ENCODE measurements at places on chromosomes 5 and 9.

GRCh38 chr9:105295201-105295550, 50.7 kb downstream of the SLC44A1 start:
- no peak for DNase-seq

DNA sequence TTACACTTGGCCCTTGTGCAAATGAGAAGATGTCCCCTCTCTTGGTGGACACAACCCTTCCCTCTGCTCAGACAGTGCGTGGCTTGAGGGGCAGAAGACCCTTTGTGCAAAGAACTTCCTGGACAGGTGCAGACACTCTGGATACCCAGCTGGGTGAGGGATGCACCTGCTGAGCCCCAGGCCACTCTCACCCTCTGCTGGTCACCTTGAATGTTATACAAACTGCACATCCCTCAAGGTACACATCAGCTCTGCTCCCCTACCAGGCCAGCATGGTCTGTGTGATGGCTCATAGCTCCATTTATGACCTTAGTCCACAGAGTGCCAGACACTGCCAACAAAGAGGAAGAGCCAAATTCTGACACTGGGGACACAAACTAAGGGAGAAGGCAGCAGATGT, 3.1 kb upstream of the DIRAS2 start:
- no peak for DNase-seq

DNA sequence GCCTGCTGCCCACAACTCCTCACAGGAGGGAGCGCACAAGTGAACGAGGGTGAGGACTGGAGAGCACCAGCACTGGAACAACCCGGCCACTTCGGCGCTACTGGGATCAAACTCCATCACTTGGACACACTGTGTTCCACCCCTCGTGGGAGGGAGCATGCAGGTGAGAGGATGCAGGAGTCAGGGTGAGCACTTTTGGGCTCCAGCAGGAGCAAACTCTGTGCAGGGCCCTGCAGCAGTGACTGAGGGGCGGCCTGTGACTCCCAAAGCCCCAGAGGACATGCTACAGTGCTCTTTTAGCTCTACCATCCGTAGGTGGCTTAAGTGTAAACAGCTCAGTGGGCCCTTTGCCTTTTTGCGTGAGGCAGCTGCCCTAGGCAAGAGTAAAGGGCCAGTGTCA, 4.4 kb upstream of the MOCS2 start:
- DNase-seq = no peak

- DNase-seq = no peak
These were observed 77.0 kb upstream of the SMIM32 start for GRCh38 chr5:136269973-136270372.

- DNase-seq = no peak
These were observed 94.0 kb downstream of the MSX2 start for GRCh38 chr5:174818430-174818829.

- no peak for DNase-seq
These were observed 428.8 kb downstream of the SH3GL2 start for GRCh38 chr9:18007621-18008020.

- DNase-seq = no peak
These were observed 142.7 kb upstream of the PHYKPL start for GRCh38 chr5:178375348-178375747.

- DNase-seq = no peak
These were observed 108.0 kb upstream of the PTGER4 start for GRCh38 chr5:40571729-40572128.

DNA sequence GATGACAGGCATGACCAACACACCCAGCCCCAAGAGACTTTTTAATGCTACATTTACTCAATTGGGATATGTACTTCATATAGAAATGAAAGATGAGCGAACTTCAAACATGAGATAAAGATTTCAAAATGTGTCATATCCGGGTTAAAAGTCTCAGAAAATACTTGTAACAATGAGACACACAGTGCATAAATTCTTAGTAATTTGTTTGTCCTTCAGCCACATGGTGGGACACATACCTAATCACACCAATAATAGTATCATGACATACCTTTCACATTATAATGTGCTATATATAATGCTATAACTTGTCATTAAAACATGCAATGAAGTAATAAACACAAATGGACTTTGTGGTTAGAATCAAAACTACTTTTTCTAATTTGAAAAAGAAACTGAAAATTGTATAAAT, 204.7 kb upstream of the RFX3 start:
- no peak for DNase-seq

- DNase-seq = no peak
These were observed 114.0 kb downstream of the ADAMTS2 start for GRCh38 chr5:179231309-179231708.

GRCh38 chr5:119333421-119333851, 22.4 kb upstream of the TNFAIP8 start:
- no peak for DNase-seq

- DNase-seq = no peak
These were observed 209.7 kb upstream of the KLF4 start for GRCh38 chr9:107699231-107699630.

GRCh38 chr5:171711571-171711970, 74.0 kb upstream of the SMIM23 start:
- DNase-seq = no peak

DNA sequence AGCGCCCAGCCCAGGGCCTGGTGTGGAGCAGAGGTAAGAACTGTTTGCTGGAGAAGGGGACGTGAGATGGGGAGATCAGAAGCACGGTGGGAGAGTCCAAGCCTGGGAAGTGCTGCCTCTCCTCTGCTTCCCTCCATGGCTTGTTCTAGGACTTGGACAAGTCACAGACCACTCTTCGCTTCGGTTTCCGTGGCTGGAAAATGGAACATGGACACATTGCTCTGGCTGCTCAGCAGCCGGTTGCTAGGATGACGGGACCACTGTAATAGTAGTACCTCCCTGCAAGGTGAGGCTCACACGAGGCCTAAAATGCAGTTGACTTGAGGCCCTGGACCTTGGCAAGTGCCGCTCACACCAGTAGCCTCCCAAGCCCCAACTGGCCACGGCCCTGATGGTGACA, 175.8 kb upstream of the FSTL4 start:
- no peak for DNase-seq

DNA sequence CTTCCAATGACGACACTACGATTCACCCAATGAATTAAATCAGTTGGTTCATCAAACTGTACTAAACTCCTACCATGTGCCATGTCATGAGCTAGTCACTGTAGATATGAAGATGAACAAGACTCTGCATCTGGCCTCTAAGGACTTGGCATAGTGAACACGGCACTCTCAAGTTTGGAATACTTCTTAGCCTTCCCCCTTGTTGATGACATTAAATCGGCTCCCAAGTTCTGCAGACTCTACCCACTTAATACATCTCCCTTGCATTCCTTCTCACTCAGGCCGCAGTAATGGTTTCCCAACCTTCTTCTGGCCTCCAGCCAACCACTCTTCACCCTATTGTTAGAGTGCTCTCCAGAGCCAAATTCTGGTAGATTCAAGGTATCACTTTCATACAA, 184.7 kb downstream of the MAPKAP1 start:
- DNase-seq = no peak

DNA sequence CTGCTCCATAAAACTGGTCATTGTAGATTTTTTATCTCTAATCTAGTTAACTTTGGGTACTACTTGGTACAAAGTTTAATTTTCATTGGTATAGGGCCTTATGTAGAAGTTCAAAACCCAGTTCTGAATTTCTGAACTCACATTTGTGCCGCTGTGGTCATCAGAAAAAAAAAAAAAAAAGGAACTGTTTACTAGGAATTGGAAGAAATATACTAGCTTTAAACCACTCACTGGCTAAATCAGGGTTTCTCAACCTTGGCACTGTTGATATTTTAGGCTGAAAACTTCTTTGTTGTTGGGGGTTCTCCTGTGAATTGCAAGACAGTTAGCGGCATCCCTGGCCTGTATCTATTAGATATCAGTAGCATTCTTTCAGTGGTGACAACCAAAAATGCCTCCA, 4.1 kb upstream of the ZFYVE16 start:
- no peak for DNase-seq

DNA sequence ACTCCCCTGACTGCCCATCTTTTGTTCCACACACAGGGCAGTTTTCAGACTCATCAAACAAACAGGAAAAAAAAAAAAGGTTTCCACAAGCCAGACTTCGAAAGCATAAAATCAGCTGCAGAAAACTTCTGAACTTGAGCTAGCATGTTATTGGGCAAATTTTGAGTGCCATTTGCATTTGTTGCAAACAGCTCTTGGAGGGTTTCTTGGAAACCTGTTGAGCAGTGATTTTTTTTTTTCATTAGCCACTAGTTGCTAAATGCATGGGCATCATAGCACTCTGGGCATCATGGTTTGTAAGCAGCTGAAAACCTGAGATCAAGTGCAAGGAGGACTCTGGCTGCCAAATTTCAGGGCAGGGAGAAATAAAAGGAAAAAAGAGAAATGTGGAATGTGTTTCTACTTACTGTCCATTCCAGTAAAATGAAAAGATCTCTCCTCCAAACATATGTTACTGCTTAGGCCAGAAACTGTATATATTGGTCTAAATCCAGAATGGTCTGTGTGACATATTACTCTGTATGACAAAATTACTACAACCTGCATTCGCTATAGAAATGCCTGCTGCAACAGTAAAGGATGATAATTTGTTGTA, 85.2 kb upstream of the SMIM23 start:
- no peak for DNase-seq

GRCh38 chr5:38755181-38755580, 90.6 kb upstream of the OSMR start:
- DNase-seq = no peak

DNA sequence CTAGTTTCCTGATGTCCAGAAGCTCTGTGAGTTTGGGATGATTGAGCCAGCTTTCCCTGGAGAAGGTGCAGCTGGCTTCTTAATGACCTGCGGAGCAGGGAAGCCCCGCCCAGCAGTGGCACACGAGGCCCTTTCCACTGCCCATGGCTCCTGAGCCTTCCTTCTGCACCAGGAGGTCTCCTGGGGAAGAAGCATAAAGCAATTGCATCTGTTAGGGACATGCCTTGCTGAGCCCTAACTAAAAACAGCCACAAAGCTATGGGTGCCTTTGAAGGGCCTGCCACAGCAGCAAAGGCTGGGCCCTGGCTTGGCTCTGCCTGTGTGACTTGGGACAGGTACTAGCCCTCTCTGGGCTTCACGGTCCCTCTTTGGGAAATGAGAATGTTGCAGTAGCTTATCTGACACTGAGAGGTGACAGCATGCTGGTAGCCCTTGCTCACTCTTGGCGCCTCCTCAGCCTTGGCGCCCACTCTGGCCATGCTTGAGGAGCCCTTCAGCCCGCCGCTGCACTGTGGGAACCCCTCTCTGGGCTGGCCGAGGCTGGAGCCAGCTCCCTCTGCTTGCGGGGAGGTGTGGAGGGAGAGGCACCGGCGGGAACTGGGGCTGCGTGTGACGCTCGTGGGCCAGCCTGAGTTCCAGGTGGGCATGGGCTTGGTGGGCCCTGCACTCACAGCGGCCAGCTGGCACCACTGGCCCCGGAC, 218.4 kb downstream of the FSTL4 start:
- DNase-seq = no peak

DNA sequence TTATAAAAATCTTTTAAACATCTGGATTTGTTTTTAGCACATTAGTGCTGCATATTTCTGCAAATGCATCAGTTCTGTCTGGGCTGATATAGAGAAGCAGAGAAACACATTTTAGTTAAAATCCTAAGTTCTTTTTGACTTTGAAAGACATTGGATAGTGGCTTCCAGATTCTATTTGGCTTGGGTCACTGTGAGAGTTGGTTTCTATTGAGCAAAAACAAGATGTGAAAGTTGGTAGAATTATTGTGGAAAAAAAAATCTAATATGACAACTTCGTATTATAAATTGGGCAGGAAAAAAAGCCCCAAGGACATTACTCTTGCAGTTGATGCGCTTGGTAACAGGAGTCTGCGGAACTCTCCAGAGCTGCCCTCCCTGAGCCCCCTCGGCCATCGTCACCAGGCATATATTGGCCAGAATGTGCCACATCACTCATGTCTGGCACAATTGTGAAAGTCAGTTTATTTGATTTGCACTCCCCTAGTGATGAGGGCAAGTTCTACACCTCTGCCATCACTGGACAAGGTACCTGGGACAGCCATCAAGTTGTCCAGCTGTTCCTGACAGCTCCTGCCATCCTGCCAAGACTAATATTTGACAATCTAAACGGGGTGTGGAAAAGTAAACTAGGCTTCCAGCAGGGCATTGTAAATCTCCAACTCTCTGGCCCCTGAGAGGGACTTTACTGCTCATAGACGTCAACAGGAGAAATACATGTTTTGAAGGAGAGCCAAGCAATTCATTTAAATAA, 334.5 kb downstream of the TENT4A start:
- DNase-seq = no peak

DNA sequence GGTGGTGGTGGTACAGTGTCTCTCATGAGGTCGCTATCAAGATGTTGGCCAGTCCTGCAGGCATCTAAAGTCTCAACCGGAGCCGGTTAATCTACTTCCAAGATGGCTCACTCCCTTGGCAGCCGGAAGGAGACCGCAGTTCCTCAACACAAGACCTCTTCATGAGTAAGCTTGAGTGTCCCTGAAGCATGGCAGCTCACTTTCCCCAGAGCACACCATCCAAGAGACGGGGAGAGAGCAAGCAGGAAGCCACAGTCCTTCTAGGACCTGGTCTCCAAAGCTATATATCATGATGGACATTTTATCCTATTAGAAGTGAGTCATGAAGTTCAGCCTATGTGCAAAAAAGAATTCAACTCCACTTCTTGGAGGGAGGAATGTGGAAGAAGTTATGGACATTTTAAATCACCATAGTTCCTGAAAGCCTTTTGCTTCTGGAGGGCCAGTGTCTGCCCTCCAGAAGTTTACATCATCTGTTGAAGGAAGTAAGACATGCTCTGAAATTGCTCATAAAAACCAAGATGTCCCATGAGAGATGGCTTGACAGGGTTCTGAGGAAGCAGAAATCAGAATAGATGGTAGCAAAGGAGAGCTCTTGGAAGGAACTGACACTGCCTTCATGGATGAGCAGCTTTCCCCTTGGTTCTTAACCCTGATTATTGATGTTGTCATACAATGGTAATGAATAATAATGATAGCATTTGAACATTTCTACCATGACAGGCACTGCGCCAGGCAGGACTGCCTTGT, 21.3 kb downstream of the GALNT10 start:
- no peak for DNase-seq

DNA sequence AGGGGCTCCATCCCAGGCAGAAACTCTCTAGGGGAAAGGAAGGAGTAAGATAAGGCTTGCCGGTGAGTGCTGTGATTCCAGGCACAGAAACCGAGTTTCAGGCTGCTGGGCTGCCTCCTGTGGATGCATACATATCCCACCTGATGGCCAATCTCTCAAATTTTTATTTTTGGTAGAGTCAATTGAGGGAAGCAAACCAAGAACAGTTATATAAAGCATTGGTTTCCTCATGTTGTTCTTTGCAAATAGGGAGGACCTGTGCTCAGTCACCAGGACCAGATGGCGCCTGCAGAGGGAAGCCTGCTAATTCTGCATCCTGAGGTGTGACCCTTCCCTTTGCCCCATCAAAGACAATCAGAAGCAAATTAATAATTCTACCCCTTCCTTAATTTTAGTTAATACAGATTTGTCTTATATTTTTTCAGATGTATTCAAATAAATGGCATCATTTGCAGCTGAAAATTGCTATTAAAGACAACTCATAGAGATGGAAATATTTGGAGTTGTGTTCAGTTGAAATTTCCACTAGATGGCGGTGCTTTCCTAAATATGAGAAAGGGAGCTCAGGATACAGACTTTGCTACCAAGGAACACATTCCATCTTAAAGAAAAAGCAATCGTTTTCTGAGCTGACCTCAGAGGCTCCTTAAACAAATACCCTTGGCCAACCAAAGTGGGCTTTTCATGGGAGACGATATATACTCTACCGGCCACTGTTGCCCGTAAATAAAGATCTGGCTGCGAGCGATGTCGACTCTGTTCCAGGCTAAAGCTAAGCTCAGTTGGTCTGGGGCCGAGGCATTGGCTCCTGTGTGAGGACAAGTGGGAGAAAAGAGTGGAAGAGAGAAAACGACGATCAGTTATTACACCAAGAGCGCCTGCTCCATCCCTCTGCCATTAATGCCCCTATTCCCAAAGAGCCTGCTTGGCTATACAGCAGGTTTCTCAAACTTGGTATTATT, 225.7 kb upstream of the KLF9 start:
- DNase-seq = no peak

Measured in activated CD4-positive, CD25-positive, alpha-beta regulatory T cell treated with anti-CD3 and anti-CD28 coated beads, Interleukin-2, amount 50 U/mL, for 72 hours (primary cell).